H9 (cell line): ENCODE measurements at places on chromosomes 1 and 21.
A peak's percentile ranks its signal among the peaks of the same experiment; 100 is the strongest.

DNA sequence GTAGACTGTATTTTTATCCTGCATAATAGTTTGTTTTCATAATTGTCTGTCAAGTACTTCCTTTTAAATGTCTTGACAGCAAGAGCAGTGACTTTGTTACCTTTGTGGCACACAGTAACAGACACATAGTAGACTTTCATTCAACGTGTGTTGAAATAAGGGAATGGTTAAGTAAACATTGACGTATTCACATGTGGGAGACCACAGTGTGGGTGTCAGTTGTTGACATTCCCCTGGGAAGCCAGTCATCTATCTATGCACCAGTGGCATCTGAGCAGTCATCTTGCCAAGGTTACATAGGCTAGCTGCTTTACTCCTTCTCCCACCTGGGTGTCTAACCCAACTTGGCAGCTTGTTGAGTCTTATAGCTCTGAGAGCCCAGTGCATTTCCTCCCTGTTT lies 1.4 kb upstream of the NUP133 start:
- DNase-seq = no peak

DNA sequence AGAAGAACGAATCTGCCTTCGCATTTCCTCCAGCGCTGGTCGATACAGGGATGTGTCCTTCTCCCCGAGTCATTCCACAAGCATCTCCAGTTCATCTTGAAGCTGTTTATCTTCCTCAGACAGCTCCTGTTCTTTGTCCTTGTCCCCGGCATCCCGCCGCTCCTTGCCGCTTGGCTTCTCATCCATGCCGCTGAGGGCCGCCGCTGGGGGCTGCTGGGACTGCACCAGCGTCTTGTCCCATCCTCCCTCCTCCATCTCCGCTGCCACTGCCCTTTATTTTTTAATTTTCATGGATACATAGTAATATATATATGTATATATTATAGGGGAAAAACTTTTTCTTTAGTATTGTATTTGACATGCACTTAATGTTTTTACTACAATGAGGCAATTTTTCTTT lies 53.4 kb downstream of the FMN2 start:
- DNase-seq = no peak

DNA sequence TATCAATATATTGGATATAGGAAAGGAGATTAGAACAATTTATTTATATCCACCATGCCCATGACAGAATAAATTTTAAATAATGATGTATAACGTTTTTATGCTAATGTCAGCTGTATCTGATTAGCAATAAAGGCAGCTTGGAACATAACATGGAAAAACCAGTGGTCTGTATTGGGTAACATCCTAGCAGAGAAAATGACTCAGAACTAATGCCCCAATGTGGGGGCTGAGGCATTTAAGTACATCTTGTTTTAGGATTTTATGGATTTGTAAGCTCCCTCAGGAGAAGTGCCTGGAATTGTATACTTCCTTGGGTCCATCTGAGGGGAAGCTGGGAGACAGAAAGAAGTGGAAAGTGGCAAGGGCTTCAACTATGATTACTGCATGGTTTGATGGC lies 82.3 kb downstream of the HMCN1 start:
- no peak for DNase-seq

- DNase-seq = no peak
Observed at GRCh38 chr1:30762152-30762929, 4.8 kb upstream of the LAPTM5 start.

GRCh38 chr1:40478276-40478675 lies 1.2 kb downstream of the ZFP69 start:
- no peak for DNase-seq

GRCh38 chr1:31704271-31705079 lies 658 bp upstream of the COL16A1 start:
- no peak for DNase-seq

DNA sequence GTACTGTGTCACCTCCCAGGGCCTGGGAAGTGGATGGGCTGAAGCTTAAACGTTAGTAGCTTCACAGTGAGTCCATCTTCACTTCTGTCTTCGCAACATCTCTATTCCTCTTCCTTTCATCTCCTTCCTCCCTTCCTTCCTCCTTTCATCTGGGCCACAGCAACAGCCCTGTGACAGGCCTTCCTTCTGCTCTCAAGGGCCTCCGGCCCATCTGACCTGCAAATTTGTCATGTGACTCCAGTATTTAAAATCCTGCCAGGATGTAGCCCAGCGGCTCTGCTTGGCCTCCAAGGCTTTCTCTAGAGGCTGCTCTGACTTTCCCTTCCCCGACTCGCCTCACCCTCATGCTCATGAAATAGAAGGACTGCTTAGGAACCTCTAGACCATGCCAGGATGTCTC lies 10.9 kb upstream of the BATF3 start:
- DNase-seq = no peak

- no peak for DNase-seq
Observed at GRCh38 chr1:148435406-148435805, 47.7 kb downstream of the PPIAL4G start.

- no peak for DNase-seq
Observed at GRCh38 chr1:163142152-163142551, 60.6 kb downstream of the RGS5 start.

DNA sequence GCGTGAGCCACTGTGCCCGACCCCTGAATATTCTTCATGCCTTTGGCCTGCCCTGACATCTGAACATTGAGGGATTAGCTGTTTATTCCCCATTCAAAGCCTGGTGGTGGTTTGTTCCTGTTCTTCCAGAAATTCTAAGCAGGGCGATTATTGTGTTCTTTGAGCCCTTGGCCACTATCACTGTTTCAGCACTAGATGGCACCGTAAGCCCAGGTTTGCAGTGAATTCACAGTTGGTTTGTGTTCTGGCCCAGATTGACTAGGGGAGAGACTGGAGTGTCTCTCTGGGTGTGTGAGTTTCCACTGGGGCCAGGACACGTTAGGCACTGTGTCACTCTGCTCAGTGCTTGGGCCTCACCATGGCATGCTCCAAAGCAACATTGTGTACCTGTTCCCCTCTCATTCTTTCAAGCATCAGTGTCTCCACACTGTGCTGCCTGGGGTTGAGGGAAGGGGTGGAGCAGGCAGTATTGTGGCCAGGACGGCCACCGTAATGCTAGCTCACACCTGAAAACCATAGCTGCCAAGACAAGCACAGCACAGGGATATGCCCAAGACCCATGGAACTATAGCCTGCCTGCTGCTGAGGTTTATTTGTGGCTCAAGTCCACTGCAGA lies 52.7 kb downstream of the PKN2 start:
- peak; percentile 69 for DNase-seq

DNA sequence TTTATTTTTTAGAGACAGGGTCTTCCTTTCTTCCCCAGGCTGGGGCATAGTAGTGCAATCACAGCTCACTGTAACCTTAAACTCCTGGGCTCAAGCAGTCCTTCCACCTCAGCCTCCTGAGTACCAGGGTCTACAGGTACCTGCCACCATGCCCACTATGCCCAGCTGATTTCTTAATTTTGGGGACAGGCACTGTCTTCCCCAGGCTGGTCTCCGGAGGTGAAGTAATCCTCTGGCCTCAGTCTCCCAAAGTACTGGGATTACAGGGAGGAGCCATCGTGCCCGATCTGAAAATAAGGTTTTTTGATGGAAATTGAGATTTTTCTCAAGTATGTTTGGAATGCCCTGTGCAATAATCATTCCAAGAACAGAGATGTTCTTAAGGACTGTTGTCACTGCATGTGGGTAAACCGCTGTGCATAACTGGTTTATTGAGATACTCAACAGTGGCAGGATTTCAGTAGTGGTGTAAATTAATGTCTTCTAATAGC lies 934 bp upstream of the MSH4 start:
- DNase-seq = no peak

GRCh38 chr1:223332997-223333396 lies 31.0 kb downstream of the SUSD4 start:
- no peak for DNase-seq

GRCh38 chr1:5562769-5563168 lies 429.5 kb downstream of the NPHP4 start:
- DNase-seq = no peak

- no peak for DNase-seq
Observed at GRCh38 chr1:41607808-41608207, 123.3 kb upstream of the EDN2 start.

DNA sequence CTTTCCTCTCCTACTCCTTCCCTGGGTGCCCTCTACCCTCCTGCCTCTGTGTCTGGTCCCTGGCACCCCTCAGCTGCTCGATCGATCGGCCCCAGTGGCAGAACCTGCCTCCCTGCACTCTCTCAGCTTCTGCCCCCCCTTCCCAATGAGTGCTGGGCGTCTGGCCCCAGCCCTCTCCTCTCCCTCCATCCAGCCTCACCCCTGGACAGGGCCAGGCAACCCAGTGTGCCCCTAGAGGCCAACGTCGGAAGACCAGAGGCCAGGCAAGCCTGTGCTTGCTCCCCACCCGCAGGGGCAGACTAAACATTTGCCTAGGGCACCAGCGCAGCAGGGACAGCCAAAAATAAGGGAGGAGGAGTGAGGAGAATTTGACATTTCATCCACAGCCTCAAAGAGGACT lies 43.5 kb downstream of the LGR6 start:
- DNase-seq = peak; percentile 93

DNA sequence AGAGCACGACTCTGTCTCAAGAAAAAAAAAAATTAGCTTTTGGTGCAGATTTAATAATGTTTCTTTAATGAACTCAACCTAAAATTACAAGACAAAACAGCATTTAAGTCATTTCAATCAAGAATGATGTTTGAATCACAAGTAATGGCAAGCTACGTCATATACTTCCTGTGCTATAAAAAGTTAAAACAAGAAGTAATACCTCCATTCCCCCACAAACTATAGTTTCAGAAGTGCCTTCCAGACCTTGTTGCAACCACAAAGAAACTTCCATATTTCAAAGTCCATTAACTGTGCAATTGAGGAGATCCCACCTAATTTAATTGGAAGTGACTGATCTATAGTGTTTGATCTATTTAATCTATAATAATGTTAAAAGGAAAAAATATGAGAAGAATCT lies 15.1 kb downstream of the NRDC start:
- no peak for DNase-seq

DNA sequence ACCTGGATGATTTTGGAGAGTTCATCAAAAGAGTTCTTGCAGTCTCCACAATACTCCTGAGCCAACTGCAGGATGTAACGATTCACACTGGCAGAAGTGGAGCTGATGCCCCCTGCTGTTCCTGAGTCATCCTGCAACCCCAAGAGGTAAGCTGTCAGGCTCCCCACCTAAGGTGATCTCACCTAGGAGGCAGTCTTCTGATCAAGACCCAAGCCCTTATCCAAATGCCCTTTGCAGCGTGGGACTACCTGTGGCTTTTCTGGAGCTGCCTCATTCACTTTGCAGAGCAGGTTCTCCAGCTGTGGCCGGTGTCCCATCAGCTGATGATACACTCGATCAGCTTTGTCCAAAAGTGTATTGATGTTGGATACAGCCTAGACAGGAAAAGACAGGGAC lies 96.4 kb downstream of the UBR4 start:
- peak; percentile 34 for DNase-seq

GRCh38 chr1:54158071-54158470 lies 5.3 kb upstream of the CDCP2 start:
- no peak for DNase-seq

DNA sequence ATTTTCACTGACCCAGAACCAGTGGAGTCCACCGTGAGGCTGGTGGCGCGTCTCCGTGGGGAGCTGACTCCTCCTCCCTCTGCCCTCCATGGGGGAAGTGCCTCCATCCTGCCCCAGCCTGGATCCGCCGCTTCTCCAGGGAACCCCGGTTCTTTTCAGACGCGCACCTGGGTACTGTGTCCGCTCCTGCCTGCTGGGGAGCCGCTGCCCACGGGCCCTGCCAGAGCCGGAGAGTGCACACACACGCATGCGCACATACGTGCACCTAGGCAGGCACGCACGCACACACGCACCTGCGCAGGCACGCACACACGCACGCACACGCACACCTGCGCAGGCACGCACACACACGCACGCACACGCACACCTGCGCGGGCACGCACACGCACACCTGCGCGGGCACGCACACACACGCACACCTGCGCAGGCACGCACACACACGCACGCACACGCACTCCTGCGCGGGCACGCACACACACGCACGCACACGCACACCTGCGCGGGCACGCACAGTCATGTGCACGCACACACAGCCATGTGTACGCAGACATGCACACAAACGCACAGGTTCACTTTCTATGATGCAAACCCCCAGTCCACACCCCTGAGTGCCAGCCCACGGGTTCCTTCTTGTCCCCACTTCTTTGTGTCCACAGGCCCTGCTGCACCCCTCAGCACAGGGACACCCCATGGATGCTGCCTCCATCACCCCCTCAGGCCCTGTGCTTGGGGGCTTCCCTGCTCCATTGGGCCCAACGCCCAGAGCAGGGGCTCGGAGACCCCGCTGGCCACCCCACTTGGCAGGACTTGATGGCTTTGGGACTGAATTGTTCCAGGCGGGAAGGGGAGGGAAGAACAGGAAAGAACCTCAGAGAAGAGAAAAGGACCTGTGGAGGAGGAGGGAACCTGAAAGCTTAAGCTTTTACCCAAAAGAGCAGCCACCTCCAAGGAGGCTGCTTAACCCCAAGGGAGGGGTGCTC lies 42.7 kb downstream of the MORN1 start:
- no peak for DNase-seq

DNA sequence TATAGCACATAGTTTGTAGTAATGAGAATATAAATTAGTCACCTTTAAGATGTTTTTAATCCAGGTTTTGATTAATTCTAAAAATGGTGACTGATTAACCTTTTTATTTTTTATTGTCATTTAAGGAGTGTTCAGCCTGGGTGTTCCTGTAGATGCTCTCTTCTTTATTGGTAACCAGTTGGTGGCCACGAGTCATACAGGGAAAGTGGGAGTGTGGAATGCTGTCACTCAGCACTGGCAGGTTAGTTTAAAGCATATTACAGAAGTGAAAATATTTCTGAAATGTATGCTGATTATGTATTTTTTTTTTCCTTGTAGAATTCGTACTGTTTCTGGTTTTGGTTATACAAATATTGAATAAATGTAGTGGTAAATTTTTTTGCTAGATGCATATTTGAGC lies 28.1 kb downstream of the KCTD3 start:
- no peak for DNase-seq

DNA sequence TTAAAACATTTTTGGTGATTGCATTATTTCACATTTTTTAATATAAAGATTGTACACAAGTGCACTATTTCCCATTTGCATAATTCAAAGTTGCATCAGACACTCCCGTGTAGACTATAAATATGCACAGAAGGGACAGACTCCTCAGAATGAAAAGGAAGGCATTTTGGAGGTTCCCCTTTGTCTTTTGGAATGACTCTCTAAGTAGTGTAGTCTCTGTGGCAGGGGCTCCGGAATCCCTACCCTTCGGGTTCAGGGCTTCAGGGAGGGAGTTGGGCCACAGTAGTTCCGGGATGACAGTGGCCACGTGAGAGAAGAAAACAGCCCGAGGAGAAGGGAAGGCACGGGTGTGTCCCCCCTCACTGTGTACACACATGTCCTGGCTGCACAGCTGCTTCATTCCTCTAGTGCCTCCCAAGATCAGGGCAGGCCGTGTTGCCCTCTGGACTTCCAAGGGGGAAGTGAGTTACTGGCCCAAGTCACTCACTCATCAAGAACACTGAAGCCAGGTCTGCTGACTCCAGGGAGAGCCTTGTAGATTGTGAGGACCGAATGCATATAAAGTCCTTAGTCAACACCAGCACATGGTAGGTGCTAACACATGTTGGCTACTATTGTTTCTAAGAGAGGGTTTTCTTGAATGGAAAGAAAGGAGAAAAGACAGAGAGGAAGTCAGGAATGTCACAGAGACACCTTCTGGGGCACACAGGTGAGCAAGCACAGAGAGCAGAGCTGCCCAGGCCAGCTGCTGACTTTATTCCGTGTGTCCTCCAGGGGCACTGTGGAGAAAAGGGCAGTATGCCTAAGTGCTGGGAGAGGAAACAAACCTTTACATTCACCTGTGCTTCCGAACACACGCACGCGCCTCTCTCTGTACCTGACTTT lies 39.8 kb downstream of the LHX4 start:
- peak; percentile 67 for DNase-seq

GRCh38 chr1:166905900-166906299 lies 29.8 kb upstream of the TADA1 start:
- DNase-seq = no peak
